NCI-H510A (cell line): ENCODE measurements at places on chromosomes 3 and 15.

- no peak for DNase-seq
Observed at GRCh38 chr3:192061426-192061825, 600.5 kb downstream of the PYDC2 start.

DNA sequence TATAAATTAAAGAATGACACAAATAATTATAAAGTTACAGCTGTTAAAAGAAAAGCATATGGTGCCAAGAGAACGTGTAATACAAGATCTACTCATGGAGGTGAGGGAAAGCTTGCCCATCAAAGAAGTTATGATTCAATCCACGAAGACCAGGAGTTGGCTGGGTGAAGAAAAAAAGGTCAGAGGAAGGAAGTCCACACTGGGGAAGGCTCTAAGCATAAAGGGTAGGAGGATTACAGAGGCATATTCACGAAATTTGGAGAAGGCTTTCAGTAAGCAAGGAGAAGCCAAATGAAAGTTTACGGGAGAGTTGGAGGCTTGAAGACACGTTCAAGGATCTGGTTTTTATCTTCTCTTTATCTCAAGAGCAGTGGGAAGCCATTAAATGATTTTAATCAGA lies 1.8 kb upstream of the TGFBR2 start:
- DNase-seq: no peak

DNA sequence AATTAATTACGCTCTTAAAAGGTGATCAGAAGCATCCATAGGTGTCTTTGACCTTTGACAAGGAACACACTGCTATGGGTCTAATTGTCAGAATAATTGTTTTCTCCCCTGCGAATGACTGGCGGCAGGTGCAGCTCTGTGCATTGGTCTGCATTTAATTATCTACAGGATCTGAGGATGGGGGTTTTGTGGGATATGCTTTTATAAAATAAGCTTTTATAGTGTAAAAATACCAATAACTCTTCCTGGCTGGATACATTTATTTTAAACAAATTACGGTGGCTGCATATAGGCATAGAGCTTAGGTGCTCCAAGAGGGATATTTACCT lies 201.6 kb upstream of the RGMA start:
- no peak for DNase-seq

- DNase-seq: no peak
Observed at GRCh38 chr3:11611341-11611799, 32.3 kb downstream of the VGLL4 start.

DNA sequence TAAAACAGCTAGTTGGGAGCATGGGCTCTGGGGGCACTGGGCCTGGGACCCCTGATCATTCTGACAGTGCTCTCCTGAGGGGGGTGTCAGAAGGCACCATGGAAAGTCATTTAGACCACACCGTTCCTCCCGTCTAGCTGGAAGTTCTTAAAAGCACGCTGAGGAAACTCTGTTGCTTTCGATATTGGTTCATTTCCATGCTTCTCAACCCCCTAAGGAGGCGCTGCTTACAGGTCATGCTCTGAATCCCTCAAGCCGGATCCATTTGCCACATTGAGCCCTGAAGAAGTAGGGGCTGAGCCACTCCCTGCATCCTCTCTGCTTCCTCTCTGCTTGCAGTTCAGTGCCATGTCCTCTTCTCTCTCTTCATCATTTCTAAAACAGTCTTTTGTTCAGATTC lies 187.2 kb downstream of the CACNA2D3 start:
- no peak for DNase-seq

GRCh38 chr3:197501496-197501878 lies 54.3 kb downstream of the BDH1 start:
- DNase-seq: no peak

DNA sequence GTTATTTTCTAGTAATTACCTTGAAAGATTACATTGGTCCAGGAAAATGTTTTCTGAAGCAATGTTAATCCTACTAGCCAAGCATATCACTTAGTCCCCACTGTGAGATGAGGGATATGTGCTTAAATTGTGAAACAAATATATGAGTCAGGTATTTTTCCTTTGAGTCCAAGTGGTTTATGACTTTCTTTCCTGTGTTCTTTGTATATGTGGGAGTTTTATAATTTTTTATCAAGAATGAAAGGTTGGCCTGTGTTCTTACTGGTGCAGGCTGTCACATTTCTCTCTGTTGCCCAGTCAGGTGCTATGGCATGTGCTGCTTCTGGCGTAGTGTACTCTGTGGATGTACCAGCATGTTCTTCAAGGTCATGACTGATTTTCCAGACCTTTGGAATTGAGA lies 147.4 kb downstream of the CMSS1 start:
- DNase-seq: no peak
